Suppressor macrophage treated with lipopolysaccharide for 4 hours (primary cell): ENCODE measurements at places on chromosomes 3 and 15.

DNA sequence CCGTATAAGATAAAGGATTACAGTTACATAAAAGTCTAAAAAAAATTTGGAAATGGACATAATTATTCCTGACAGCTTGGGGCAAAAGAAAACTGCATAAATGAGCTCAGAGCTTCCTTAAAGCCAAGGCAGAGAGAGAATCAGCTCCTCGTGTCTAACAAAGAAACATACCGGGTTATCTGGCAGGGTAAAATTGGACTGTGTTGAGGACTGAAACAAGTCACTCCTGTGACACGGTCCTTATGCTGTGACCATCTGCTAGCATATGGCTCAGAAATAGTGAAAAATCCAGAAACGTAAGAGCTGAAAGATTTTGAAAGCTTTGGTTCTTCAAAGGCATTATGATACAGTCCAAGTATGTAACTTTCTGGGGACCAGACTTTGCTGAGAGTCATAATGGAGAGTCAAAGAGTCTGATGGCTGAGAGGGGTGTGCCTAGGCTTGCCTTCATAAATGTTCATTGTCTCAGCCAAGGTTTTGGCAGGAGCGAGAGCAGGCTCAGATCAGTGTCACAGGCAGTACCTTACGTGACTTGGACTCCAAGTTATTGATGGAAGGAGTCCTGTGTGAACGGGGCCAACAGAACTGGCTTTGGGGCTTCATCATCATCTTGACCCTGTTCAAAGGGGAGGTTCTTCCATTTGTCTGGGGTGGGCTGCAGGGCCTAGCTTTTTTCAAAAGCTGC, 12.5 kb downstream of the MAP6D1 start:
- DNase-seq, result no peak

- no peak for DNase-seq
Observed at GRCh38 chr3:72440491-72440890, 407.8 kb downstream of the SHQ1 start.

GRCh38 chr15:89665449-89666181, 10.3 kb upstream of the KIF7 start:
- peak; percentile 58 for DNase-seq

DNA sequence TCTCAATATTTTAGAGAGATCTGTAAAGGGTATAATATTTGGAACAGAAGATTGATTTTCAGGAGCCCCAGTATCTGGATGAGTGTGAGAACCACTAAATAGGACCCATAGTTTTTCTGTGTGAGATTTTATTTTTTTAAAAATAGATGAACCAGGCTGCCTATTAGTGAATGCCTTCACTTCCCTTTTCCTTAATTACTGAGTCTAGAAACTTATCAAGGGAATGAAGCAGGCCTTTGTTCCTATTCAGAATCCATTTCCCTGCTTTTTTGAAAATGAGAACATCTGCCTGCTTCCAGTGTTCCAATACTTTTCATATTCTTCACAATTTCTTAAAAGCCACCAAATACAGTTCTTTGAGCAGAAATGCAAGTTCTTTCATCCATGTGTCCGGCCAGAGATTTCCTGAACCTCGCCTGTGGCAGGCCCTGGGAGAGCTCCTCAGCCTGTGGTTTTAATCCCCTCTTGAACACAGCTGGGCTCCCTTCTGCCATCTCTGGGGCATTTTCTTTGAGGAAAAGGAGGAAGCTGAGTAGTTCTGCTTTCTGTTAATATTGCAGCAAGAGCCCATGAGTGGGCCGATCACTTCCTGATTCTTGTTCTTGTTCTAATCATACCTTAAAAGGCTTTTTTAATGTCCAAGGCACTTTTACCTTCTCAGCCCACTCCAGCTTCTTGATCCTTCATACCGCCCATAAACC, 4.7 kb downstream of the EHD4 start:
- peak; percentile 94 for DNase-seq

GRCh38 chr15:78898540-78898939, 25.9 kb downstream of the MORF4L1 start:
- no peak for DNase-seq

- DNase-seq, result no peak
Observed at GRCh38 chr3:47406762-47407149, 25.9 kb downstream of the PTPN23 start.

- no peak for DNase-seq
Observed at GRCh38 chr15:25087137-25087536, 132.3 kb downstream of the SNRPN start.

- DNase-seq, result no peak
Observed at GRCh38 chr15:100710744-100711515, 108.5 kb downstream of the ASB7 start.

- DNase-seq, result no peak
Observed at GRCh38 chr3:192655628-192656027, 71.7 kb downstream of the FGF12 start.

GRCh38 chr3:9047452-9048346, 84.4 kb upstream of the RAD18 start:
- DNase-seq, result no peak

GRCh38 chr15:98174286-98174685, 213.8 kb downstream of the ARRDC4 start:
- no peak for DNase-seq

DNA sequence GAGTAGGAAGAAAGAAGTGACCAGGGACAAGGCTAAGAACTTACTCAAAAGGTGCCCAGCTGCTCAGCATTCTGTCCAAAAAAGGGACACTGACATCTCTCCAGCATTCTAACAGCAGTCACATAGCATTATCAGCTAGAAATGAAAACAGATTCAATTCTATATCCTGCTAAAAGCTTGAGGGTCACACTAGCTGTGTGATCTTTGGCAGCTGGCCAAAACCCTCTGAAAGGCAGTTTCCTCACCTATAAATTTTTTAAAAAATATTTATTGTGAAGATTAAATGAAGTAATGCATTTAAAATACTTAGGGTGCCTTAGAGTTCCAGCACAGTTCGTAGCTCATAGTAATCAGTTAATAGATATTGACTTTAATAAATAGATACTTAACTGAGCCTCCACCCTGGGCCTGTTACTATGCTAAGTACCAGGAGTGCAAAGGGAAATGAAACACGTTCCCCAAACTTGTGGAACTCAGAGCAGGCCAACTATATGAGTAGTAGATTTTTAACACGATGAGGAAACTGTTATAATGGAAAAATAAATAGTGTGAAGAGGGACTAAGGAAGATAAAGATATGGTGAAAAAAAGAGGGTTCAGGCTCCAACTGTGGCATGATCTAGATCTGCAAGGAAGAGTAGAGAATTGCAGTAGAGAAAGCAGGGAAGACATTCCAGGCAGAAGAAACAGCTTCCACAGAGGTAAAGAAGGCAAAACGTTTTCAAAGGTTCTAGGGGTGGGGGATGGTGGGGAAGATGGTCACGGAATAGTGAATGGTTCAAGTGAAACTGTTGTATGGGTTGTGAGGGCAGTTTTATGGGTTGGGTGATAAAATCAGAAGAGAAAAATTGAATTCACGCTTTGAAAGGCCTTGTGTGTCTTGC, 11.4 kb downstream of the CD86 start:
- DNase-seq, result peak; percentile 43

DNA sequence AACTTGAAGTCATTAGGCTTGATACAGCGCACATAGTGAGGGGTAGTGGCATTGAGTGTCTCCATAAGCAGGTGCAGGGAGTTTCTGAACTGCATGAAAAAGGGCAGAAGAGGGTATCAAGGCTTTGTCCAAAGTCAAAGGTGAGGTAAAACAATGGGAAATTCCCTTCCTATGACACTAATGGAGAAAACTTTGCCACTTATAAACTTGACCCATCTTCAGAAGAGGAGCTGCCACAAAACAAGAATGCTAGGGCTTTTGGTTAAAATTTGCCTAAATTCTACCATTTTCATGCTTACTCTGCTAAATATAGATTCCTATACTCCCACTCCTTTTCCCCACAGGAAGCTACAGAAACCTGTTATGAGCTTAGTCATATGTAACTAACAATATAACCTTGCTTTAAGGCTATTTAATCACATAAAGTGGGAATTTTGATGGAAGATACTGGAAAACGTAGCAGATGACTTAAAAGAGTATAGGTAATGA, 87.5 kb upstream of the MYO5C start:
- no peak for DNase-seq

GRCh38 chr3:152374262-152374990, 105.7 kb downstream of the MBNL1 start:
- no peak for DNase-seq

DNA sequence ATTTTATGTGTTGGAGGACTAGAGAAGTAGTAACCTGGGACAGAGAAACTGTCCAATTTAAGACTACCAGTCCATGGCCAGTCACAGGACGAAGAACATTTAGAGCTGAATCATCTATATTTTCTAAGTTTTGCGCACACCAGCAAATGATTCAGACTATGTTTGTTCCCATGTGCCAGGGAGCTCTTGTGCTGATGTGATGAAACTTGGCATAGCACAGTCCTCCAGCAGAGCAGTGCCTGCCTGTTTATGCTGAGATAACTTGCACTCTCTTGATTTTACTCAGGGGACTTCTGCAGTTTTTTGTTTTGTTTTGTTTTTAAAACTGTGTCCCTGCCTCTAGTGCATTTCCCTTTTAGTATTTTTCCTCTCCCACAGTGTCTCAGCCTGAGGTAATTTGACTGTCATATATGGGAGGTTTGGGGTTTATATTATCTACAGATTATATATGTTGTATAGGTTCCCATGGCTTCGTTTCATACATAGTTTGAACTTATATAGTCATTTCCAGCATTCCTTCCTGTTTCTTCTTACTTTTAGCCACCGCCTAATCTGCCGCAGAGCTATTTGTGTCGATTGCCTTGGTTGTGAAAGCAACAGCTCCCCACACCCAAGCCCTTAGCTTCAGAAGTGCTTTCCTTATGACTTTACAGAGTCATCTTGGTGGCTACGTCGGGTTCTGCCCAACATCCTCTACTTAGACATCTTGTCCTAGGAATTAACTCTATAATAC, 45.5 kb downstream of the PPM1L start:
- peak; percentile 92 for DNase-seq

GRCh38 chr3:65540666-65541065, 498.1 kb downstream of the MAGI1 start:
- no peak for DNase-seq

DNA sequence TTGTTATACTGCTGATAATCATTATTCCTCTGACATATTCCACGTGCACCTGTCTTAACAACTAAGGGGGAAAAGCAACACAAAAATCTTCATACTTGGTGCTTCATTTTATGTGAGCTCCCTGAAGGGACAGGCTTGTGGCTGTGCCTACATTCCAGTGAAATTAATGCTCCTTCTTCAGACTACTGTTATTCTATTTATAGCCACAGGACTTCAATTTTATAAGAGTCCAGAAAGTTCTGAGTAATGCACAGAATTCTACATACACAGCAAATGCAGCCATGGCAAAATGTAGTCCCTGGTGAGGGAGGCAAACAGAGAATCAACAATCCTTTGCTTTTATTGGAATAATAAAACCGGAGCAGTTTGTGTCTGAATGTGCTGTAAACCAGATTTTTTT, 417.1 kb downstream of the RBMS3 start:
- DNase-seq, result no peak

- DNase-seq, result no peak
Observed at GRCh38 chr3:6518709-6519345, 342.1 kb upstream of the GRM7 start.

- no peak for DNase-seq
Observed at GRCh38 chr3:15825016-15825415, 27.2 kb upstream of the ANKRD28 start.
